GM12891 (cell line): ENCODE measurements at places on chromosomes 5 and 9.
A peak's percentile ranks its signal among the peaks of the same experiment; 100 is the strongest.

DNA sequence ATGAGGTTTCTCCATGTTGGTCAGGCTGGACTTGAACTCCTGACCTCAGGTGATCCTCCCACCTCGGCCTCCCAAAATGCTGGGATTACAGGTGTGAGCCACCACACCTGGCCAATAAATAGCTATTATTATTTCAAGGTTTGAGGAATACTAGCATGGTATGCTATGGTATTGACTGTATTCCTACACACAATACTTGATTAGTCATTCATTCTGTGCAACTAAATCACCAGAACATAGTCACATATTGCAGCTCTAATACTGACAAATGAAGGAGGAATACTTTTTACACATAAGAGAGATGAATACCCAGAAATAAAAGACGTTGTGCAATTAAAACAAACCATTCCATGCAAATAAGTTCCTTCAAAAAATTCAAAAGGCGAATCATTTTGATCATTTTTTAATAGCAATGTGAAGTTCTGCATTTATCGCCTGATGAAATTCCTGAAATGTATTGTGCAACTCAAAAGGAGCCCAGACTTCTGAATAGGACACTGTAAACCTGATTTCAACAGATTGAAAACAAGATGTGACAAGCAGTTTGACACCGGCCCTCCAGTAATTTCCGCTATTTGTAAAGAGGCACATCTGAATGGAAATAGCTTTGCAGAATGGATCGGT is 687.4 kb upstream of the SEMA6A start:
- no peak for DNase-seq

DNA sequence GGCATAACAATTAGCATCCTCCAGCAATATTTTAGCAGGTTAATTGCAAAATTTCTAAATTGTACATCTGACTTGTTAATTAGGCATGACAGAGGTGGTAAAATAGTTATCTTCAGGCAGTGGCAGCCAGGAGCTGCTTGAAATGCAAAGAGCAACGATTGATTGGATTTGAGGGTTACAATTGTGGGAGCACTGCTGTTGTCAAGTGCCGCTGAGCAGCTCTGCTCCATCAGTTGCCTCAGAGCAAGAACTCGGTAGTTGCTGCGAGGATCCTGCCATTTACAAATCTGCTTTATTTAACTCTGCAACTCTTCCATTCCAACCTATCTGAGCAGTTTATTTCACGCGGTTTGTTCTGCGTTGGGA is 12.6 kb downstream of the PBX3 start:
- no peak for DNase-seq

DNA sequence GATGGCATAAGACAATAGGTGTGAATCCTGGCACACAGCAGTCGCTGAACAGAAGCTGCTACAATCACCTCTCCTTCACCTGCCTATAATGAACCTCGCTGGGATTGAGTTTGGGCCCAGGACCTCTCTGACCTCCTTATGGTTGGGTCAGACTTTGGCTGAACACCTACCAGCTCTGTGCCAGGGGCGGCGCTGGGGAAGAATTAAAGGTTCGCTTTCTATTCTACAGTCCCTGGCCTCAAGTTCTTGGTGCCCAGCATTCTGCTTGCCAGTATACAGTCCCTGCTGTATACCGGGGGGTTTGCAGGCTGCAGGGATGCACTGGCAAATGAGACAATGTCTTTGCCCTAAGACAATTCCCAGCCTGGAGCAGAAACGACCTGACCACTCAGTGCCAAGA is 895 bp upstream of the STRBP start:
- no peak for DNase-seq

DNA sequence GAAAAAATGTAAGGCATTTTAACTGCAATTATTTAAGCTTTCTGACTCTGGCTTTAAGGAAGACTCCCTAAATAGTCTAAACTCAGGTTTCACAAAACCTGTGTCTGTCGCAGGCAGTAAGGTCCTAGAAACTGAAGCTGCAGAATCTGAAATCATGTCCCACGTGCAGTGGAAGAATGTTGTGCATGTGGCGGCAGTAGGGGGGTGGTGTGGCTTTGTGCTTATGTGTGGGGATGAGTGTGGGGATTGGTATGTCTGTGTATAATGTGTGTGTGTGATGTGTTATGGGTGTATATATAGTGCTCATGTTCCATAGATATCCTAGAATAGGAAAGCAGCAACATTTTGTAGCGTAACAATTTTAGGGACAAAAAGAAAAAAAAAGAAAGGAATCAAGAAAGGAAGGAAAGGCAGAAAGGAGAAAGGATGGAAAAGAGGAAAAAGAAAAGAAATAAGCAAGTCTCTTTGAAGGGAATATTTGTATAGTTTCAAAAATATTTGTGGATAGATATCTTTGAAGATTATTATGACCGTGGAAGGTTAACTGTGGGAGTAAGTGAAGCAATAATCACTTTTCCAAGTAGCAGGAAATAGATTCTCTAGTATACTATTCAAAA is 6.6 kb downstream of the ANKDD1B start:
- no peak for DNase-seq

DNA sequence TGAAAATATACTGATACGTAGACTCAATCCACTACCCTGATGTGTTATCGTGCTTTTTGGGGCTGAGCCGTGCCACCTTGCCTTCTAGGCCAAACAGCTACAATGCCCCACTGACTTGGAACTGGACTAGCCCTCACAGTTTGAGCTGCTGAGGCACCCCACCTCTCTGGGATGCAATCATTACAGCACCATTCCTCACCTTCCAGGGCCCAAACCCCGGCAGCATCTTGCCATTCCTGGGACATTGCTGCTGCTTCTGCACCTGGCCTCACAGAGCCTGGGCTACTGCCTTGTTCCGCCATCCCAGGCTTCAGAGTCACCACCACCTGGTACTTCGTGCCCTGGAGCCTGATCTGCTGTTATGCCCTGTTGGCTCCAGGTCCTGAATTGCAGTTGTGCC is 89.5 kb upstream of the SNCAIP start:
- no peak for DNase-seq

DNA sequence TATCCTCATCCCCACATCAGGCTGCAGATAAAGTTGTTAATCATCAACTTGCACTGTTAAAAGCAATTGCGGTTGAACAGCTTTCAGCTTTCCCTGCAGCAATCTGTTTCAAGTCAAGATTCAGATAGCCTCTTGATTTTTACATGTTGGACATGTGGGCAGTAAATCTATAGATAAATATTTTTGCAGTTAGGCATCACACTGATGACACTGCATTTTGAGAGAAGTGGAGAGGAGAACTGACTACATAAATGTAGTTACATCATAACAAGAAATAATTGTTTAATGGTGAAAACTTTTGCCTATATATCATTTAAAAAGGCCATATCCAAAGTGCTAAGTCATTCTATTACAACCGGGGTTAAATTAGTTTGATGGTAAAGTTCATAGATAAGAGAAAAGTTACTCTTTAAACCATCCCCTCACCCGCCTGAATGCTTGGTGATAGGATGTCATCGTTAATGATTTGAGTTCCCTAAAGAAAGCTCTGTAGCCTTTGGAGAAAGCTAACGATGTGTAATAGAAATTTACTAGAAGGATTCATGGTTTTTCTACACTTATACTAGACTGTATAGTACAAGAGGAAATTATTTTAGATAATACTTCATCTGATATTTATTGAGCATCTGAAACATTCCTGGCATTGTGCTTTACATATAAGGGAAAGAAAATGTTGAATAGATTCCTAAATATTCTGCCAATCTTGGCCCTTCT is 30.8 kb upstream of the ALDH1A1 start:
- DNase-seq = no peak

GRCh38 chr9:20804489-20805250 is 120.6 kb downstream of the FOCAD start:
- no peak for DNase-seq

- no peak for DNase-seq
These were observed 101.0 kb downstream of the ADRB2 start for GRCh38 chr5:148927307-148927946.

GRCh38 chr5:15452781-15453180 is 47.2 kb upstream of the FBXL7 start:
- no peak for DNase-seq

GRCh38 chr5:132456296-132456986 is 34.1 kb downstream of the IRF1 start:
- no peak for DNase-seq

DNA sequence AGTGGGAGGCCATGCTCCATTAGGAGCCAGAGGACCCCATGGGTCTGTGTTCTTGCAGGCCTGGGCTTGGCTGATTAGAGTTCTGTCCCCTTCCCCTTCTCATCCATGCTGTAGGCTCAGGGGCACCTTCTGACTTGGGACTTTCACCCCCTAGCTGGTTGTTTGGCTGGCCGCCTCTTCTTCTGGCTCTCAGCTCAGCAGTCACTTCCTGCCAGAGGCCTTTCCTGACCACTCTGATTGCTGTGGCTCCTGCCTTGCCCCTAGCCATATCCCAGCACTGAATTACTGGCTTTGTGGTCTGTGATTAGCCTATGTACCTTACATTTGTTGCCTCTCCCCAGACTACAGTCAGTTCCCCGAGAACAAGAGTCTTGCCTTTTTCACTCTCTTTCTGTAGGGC is 14.6 kb downstream of the ENTREP1 start:
- DNase-seq = no peak

- no peak for DNase-seq
These were observed 39.7 kb upstream of the SARDH start for GRCh38 chr9:133777871-133778270.

DNA sequence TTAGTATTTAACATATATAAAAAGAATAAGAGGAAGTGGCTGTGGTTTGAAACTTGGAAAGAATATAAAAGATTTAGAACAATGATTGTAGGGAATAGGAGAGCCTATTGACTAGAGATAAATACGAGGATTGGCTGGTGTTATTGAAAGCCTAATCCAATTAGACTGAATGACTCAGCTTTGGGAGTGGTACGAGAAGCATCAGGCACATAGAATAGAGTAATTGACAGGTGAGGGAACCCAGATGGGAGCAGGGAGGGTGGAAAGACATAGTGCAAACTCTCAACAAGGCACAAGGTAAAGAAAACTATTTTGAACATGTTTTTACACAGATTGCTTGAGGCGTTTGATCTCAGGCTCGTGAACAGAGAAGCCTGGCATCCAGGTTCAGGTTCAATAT is 338.9 kb upstream of the KLF9 start:
- DNase-seq = no peak

DNA sequence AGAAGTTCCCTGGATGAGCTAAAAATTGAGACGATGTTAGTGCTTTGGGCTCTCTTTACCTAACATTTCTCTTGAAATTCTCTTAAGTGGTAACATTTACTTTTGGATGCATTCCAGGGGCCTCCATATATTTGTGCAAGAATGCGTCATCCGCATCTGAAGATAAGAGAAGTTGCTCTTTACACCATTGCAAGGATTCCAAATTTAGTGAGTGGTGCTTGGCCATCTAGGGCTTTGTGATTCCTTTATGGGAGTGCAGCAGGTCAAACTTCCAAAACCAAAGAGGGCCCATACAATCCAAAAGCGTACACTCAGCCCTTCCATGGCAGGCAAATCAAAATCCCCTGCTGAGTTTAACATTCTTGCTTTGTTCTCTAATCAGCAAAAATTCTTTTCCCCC is 102.0 kb upstream of the DMAC1 start:
- DNase-seq = no peak

DNA sequence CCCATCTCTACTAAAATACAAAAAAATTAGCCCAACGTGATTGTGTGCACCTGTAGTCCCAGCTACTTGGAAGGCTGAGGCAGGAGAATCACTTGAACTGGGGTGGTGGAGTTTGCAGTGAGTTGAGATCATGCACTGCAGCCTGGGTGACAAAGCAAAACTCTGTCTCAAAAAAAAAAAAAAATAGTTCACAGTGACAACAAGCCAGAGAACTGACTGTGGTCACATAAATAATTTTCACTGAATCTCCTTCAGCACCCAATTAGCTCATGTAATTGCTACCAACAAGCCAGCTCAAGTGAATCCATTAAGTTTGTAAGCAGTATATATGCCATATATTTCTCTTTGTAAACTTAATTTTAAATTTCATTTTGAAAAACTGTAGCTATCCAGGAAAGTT is 14.5 kb upstream of the AFAP1L1 start:
- DNase-seq = no peak

- DNase-seq = no peak
These were observed 13.6 kb downstream of the UNC5A start for GRCh38 chr5:176823869-176824412.

DNA sequence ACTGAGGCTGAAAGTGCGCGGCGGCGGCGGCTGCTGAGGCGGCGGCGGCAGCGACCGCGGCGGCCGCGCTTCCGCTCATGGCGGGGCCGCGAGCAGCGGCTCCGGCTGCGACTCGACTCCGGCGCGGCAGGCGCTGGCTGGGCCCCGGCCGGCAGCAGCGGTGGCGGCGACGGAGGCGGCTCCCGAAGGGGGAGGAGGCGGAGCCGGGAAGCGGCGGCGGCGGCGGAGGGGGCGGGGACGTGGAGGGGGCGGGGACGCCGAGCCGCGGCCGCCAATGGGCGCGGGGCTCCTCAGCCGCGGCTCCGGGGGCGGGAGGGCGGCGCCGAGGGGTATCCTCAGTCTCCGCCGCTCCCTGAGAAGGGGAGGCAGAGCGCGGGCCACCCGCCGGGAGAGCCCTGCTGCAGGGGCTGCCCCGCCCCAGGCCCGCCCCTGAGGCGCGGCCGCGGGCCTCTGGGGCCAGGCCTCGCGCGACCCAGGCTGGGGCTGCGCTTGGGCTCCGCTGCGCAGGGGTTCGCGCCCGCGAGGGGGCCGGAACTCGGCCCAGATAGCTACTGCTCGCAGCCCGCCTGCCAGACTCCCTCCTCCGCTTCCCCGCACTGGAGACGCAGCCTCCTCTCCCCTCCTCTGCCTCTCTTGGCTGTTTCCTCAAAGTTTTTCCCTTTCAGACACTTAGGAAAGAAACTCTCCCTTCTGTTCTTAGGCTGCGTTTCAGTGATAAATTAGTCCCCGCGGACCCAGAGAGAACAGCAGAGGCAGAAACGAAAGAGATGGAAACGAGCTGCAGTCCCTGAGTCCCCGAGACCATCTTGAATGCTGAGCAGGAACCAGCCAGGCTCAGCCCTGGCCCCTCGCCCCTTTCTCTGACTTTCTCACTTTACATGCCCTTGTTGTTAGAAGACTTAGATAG is 85.0 kb upstream of the MELK start:
- peak; percentile 82 for DNase-seq

- no peak for DNase-seq
These were observed at the start of gene LCN15 for GRCh38 chr9:136764301-136764891. TSS of gene LCN15 (minus strand) at chr9:136764518. CDS start at chr9:136764488, 30 bp downstream.

- DNase-seq = no peak
These were observed 458.3 kb downstream of the AGTPBP1 start for GRCh38 chr9:85283421-85283820.

DNA sequence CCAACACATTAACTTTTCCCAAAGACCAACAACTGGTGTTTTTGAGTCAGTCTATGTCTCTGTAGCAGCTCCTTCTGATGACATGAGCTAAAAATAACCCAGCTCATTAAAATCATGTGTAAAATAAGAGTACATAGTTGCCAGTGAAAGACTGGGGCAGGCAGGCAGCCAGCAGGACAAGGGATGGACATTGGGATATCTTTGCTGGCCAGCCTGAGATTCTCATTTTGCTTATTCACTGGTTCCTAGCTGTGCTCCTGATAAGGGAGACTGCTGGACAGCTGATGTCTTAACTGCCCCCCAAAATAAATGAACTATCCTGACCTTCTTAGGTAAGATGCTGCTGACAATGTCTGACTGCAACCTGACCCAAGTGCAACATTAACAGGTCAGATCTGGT is 33.9 kb downstream of the EPB41L4B start:
- DNase-seq = no peak
